NCI-H524 treated with DMSO at 0.1 percent for 48 hours (cell line): ENCODE measurements at places on chromosomes 13 and 19.

DNA sequence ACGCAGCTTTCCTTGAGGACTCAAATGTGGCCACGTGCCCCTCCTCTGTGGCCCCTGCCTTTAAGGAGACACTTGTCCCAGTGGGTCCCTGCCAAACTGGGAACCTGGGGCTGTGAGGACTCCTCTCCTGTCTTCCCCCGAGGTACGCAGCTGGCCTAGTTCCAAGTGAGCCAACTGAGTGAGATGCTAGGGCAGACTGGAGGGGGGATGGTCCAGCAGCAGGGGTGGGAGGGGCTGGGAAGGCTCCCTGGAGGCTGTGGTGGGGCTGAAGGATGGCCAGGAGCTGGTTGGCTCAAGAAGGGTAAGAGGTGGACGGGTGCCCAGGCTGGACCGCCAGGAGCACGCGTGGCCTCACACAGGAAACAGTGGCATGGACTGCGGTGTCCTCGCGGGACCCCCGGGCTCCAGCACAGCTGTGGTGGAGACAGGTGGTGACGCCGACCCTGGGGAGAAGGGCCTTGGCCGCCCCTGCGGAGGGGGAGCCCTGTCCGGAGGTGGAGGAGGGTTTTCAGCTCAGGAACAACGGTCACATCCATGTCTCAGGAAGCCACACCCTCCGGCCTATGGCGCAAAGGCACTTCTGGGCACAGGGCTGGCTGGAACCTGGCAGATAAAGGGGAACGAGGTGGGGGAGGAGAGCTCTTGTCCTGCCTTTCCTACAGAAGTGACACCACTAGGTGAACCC, 45.8 kb downstream of the MLLT1 start:
- no peak for DNase-seq

DNA sequence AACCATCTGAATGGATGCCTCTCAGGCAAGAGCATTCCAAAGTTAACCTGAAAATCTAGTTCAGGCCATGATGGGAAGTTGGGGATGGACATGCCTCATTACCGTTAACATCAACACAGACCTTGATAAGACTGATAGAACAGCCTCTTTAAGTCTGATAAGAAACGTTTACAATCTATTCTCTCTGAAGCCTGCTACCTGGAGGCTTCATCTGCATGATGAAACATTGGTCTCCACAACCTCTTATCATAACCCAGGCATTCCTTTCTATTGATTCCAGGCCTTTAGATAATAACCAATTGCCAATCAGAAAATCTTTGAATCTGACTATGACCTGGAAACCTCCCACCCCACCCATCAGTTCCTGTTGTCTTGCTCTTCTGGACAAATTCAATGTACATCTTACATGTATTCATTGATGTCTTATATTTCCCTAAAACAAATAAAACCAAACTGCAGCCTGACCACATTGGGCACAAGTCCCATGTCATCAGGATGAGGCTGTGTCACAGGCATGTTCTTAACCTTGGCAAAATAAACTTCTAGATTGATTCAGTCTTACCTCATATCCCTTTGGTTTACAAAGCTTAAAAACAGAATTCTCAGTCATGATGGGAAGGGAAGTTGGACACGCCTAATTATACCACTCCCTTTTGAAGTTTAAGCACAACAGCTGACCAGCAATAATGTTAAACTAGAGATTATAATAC, 843.8 kb upstream of the SPRY2 start:
- no peak for DNase-seq

GRCh38 chr19:46453661-46454060, 17.7 kb downstream of the PNMA8A start:
- DNase-seq: no peak

DNA sequence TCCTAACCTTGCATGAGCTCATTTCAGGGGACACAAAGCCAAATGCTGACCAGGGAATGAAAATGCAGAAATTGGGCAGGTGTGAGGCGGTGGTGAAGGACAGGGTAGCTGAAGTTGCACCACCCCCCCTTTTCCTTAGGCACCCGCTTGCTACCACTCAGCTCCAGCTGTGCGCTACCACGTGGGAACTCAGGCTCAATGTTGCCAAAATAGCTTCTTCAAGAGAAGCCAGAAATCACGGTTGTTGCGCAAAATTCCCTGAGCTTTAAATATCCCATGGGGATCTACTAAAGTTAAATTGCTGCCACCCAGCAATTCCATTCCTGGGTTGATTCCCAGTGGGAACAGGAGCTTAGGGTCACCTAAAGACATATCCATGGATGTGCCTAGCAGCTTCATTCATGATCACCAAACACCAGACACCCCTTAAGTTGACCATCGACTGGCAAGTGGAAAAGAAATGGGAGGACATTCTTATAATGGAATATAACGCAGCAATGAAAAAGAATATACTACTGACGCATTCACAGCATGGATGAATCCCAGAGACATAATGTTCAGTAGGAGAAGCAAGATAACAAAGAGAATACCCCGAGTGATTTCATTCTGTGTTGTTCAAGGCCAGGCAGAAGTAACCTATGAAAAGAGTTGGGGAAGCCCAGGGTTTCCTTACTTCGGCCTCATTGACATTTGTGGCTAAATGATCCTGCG, 12.8 kb upstream of the ADGRL1 start:
- no peak for DNase-seq

- no peak for DNase-seq
Observed at GRCh38 chr13:98313023-98313921, 136.2 kb upstream of the RNF113B start.

DNA sequence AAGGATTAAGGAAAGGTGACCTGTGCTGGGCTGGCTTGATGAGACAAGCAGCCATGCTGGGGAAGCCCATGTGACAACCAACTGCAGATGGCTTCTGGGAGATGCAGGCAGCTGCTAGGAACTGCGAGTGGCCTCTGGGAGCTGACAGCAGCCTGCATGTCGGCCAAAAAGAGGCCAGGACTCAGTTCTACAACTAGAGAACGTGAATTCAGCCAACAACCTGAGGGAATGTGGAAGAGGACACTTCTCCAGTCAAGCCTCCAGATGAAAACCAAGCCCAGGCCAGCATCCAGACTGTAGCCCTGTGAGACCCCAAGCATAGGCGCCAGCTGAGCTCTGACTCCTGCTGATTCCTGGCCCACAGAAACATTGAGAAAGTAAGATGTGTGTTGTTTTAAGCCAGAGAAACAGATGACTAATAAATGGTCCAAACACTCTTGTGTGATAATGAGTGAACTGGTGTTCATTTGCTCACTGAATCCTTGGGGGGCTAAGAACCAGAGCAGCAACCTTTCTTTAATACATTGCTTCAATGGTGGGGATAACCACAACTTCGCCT, 45.0 kb downstream of the SLC7A1 start:
- DNase-seq: no peak

DNA sequence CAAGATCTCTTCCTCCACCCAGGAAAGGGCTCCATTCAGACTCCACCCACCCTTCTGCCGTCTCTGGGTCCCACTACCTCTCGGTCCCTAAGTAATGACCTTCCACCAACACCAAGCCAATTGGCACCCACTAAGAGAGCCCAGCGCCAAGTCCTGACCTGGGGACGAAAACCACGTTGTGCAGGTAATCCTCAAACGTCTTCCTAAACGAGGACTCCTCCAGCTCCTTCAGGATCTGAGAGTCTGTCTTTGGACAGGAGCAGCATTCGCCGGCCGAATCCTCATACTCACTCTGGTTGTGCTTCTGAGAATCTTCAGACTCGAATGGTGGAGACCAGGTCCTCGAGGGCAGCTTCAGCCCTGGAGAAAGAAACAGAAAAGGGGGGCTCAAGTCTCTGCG, 83.1 kb downstream of the ZNF557 start:
- no peak for DNase-seq

DNA sequence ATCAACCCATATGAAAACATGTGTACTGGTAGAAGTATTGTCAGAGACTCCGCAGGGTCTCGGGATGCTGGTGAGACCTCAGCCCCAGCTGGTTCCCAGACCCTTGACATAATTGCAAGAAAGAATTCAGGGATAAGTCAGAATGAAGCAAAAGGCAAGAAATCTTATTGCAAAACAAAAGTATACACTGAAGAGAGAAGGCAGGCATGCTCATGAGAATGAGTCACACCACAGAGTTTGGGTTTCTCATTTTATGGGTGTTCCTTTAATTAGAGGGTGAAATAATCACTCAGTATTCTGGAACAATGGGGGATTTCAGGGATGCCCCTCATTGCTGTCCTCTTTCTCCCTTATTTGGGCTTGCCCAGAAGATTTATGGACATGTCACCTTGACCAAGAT, 1423.8 kb upstream of the MIR17HG start:
- no peak for DNase-seq

GRCh38 chr19:50325310-50326100, 3.7 kb downstream of the KCNC3 start:
- peak; percentile 28 for DNase-seq

DNA sequence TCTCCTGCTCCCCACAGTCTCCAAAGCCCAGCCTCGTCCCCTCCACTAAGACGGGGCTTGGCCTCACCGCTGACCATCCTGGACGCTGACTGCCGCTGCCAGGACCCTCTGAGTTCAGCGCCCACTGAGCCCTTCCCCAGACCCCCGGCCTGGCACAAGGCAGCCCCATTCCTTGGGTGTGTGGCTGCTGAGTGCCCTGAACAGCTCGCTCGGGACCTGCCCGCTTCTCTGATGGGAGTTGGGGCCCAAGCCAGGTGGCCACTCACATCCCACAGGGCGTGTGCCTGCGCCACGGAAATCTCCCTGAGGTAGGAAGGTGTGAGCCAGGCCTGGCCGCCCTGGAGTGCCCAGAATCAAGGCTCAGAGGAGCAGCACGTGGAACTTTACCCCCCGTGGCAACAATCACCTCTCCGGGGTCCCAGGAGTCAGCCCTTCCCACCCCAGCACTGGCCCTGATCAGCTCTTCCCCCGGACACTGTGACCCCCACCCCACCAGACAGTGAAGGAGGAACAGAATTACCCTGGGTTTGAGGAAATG, 20.8 kb downstream of the C13orf46 start:
- DNase-seq: no peak

GRCh38 chr13:42594481-42595252, 20.7 kb downstream of the TNFSF11 start:
- DNase-seq: no peak

GRCh38 chr19:1961000-1961883, 20.3 kb downstream of the CSNK1G2 start:
- DNase-seq: no peak

GRCh38 chr13:39375601-39376000, 227.4 kb downstream of the LHFPL6 start:
- no peak for DNase-seq

- DNase-seq: no peak
Observed at GRCh38 chr19:42546831-42547500, 18.7 kb upstream of the CEACAM1 start.

- DNase-seq: no peak
Observed at GRCh38 chr13:34070544-34071303, 252.8 kb downstream of the RFC3 start.

GRCh38 chr13:42970824-42971690, 21.0 kb downstream of the EPSTI1 start:
- peak; percentile 3 for DNase-seq

DNA sequence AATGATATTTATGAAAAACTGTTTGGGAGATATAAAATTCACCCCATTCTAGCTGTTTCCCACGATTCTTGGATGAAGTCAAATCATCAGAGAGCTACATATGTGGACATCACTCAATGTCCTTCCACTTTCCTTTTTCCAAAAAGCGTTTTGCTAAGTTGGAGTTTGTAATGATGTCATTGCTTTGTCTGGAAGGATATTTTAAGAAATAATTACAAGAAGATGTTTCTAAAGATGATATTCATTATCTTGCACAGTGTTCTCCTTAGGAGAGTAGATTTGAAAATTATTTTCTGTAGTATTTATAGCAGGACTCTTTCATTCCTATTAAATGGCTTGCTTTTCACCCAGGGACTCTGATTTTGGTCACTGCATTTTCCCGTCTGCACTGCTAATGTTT, 851.2 kb downstream of the EFNB2 start:
- no peak for DNase-seq

- no peak for DNase-seq
Observed at GRCh38 chr19:37763488-37763887, 15.9 kb downstream of the ZNF573 start.

- DNase-seq: peak; percentile 98
Observed at GRCh38 chr19:38068826-38069225, 155.2 kb downstream of the DPF1 start.

GRCh38 chr19:5149932-5150901, 181.3 kb downstream of the KDM4B start:
- no peak for DNase-seq
